ENCODE measurements at places on chromosomes 12 and 14.

GRCh38 chr14:90756755-90757345 is 59.4 kb downstream of the TTC7B start:
- DNase-seq: no peak

DNA sequence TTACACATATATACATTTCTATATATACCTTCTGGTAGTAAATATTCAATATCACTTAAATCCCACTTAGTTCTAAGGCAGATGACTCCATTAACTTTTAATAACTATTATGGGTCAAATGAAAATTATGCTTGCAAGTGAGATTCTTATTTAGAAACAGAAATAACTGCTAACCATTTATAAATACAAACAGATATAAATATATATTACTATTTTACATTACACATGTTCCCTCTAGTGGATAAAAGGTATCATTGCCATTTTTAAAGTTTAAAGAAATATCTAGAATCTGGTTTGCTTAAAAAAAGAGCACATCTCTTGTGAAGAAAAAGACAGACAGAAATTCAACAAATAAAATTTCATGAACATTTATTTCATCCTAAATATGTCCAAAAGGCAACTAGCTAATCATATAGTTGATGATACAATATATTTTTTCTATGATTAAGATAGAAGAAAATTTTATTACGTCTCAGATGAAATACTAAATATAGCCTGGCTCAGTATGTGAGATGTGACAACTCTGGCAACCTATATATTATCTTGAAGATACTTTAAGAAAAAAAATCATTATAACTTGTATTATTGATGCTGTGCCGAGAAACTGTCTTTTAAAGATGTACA is 11.7 kb upstream of the RAD51AP1 start:
- DNase-seq: no peak

DNA sequence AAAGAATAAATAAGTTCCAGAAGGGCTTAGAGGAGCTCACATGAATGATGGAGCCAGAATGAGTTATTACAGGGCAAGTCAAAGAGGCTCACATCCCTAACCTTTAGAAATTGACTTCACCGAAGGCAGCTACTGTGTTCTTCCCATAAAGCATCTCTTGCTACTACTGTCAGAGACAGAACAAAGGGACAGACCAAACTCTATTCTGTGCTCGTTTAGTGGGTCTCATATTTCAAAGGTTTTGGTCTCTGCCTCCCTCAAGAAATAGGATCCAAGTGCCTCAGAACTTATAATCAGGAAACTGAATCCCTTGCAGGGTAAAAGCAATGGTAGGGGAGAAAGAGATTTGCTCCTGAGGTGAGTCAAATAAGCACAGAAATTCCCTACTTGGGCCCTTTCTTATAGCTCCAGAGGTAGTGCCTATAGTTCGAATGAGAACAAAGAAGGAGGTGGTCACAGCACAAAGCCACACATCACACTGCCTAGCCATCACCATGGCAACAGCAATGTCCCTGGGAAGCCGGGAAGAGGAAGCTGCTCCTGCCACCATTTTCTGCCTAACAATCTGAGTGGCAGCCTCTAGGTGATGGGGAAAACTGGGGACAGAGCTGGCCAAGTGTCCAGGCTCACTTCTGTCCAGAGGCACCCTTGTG is 294.9 kb downstream of the FOXN3 start:
- DNase-seq: no peak

- peak; percentile 89 for DNase-seq
Observed at GRCh38 chr12:103858953-103859601, 18.0 kb upstream of the NT5DC3 start.

GRCh38 chr12:120584343-120585149 is 3.3 kb upstream of the POP5 start:
- DNase-seq: peak; percentile 55

DNA sequence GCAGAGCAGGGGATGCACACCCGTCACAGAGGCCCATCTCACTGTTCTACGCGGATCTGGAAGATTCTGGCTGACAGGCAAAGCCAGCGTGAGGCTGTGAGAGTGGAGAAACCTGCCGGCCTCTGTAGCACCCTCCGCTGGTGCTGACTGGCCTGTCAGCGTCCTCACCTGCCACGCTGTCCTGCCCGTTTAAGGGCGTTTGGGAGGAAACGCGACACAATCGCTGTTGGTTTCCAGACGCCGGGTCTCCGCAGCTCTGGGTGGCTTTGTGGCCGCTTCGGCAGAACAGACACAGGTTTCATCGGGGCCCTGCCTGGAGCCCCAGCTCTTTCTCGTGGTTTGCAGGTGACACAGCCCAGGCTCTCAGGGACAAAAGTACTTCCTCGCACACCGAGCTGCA is 70.6 kb downstream of the NOC4L start:
- no peak for DNase-seq

All from AG08396 (cell line).